Caco-2 (cell line): ENCODE measurements at places on chromosomes 11 and 22. TPM values are rescaled to one million over a fixed set of nuclear protein-coding genes. Genes with fewer than 3 reads are reported as not detected.

DNA sequence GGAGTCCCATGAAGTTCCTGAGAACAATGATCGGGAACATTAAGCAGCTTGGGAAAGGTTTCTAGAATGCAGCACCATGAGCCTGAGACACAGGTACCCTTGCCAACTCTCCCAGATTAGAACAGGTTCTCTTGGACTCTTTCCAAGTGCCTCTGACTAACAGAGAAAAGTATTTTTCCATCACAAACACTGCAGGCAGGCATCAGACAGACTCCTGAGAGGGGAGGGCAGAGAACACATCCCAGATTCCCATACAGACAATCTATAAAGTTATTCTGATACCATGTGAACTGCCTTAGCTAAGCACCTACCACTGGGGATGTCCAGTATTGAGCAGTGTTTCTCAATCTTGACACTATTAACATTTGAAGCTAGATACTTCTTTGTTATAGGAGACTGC lies 27.3 kb downstream of the SERGEF start:
- H3K27ac ChIP-seq = no peak overlapping the region
- no peak overlapping the region for H3K4me3 ChIP-seq
- peaks cover 24% of the 10 kb centered on the region for H3K4me1 ChIP-seq
- H3K36me3 ChIP-seq = no peaks in the 10 kb centered on the region; the same call in 1 of the 2 replicates

DNA sequence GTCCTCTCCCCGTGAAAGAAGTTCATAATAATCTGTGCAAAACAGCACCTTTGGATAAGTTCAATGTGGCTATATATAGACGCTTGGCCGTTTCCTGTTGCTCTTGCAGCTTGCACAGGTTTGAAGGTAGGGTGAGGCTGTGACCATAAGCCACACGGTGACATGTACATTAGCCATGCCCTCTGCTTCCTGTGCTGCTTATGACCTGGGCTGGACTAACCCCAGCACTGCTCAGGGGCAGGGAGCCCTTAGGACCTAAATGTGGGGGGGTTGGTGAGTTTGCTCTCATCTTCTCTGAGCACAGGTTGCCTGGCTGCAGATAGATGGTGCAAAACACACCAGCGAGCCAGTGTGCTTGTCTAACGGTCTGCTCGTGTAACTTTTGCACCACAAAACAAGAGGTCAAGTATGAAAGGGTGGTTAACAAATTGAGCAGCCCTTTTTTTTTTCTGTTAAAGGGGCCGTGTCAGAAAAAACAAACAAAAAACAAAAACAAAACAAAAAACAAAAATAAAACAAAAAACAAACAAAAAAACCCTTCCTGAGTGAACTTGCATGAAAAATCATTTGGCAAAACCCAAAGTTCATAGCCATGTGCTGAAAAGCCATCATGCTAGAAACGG lies 37.3 kb downstream of the FLI1 start:
- H3K4me1 ChIP-seq = peaks cover 19% of the 10 kb centered on the region
- DNase-seq = no peak
- no peaks in the 10 kb centered on the region for H3K36me3 ChIP-seq
- H3K27me3 ChIP-seq = no peaks in the 10 kb centered on the region; the same call in 1 of the 2 replicates
- no peak overlapping the region for H3K27ac ChIP-seq
- no peak overlapping the region for H3K4me3 ChIP-seq

DNA sequence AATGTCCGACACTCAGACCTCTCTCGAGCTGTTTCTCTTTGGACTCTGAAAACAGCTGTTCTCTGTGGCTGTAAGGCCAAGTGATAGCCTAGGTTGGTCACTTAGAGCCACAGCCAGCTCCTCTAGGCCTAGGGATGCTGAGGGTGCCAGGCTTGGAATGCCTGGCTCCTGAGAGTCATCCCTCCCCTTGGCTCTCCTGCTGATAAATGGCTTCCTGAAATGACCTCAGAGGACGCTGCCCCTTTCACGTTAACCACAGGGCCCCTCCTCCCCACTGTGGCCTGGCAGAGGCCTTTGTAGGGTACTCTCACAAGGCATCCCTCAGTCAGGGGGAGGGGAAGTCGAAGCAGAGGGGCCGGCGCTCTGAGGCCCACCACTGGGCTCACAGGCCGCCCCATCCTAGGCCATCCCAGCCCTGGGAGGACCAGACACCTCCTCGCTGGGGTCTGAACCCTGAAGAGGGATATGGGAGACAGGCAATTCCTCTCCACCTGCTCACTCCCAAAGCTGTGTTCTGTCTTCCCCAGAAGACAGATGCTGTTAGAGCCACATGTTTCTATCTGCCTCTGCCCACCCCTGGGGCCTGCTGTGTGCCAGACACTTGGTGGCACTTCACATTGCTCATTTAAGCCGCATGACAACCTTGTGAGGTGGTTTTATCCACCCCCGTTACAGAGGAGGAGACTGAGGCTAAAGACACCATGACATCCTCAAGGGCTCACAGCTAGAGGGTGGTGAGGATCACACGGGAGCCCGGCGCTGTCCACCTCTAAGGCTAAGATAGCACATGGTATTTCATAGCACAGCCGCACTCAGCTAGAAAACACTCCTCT lies 50.9 kb downstream of the ARFGAP3 start:
- DNase-seq = no peak
- H3K27ac ChIP-seq = peak overlapping the region; percentile 42
- no peaks in the 10 kb centered on the region for H3K4me1 ChIP-seq
- no peaks in the 10 kb centered on the region for H3K27me3 ChIP-seq

DNA sequence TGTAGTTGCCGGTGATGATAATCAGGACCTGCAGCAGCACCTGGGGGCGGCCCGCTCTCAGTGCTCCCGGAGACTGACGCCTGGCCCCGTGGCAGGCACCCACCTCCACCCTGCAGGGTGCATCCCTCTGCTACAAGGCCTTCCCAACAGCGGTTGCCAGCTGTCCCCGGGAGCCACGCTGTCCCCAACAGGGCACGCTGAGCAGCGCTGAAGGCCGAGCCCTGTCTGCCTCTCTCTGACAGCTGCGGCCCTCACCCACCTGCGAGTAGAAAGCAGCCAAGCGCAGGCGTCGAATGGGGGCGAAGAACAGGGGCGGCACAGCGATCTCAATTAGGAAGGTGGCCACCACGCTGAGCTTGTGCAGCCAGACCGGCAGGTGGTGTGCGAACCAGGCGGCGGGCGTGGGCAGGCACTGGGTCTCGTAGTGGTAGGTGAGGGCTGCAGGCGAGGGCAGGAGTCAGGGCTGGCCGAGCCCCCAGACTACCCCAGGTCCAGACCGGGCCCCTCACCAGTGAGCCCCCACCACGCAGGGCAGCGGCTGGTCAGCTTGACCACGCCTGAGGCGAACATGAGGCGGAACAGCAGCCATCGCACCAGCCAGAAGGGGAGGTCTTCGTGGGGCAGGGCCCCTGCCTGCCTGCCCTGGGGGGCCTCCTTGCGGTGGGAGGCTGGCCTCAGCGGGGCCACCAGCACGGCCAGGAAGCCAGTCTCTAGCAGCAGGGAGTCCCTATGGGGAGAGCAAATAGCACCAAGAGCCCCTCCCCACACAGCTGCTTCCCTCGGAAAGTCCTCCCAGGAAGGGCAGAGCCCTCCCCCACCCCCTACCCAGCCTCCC lies 1.5 kb downstream of the LMF2 start:
- H3K27me3 ChIP-seq = no peaks in the 10 kb centered on the region
- H3K4me1 ChIP-seq = peaks cover 5% of the 10 kb centered on the region; the same call in 1 of the 2 replicates
- DNase-seq = no peak
- no peaks in the 10 kb centered on the region; the same call in 1 of the 2 replicates for H3K36me3 ChIP-seq
- H3K4me3 ChIP-seq = peak overlapping the region; percentile 91

DNA sequence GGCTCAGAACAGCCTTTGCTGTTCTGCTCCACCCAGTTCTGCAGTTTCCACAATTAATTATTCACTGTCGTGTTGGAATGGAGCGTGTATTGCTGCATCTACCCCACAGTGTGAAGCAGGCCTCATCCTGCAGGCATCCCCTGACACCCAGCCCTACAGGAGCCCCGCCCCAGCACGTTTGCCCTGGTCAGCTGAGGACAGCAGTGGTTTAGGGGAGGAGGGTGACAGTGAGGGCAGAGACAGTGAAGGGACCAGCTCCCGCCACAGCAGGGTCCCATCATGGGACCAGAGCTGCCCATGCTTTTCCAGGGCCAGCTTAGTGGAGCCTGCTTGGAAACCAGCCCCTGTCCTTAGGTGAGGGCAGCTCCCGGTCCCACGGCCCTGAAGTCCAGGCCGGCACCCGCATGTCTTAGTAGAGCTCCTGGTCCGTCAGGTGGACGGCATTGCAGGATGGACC lies 273.0 kb downstream of the TBC1D22A start:
- no peaks in the 10 kb centered on the region for H3K36me3 ChIP-seq
- DNase-seq = no peak
- H3K27ac ChIP-seq = no peak overlapping the region
- no peaks in the 10 kb centered on the region for H3K27me3 ChIP-seq

DNA sequence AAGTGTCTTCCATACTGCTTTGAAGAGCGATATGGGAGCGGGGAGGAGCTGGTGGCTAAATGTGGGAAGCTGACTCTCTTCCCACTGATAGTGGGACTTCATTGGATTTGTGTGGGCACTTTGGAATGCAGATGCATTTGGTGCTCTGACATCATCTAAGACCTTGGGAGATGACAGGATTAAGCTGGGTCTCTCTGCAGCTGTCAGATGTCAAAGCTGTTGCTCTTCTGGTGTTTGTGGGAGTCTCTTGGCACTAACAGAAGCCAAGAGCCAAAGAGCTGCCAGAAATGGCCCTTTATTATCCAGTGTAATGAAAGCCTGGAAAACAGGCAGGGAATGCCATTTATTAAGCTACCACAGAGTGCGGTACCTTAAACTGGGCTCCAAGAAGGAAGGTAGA lies 20.6 kb downstream of the GRAMD1B start:
- H3K27me3 ChIP-seq = no peaks in the 10 kb centered on the region
- no peaks in the 10 kb centered on the region for H3K4me1 ChIP-seq
- H3K4me3 ChIP-seq = no peak overlapping the region
- H3K36me3 ChIP-seq = no peaks in the 10 kb centered on the region
- DNase-seq = no peak

- H3K27ac ChIP-seq = no peak overlapping the region
- peaks cover 5% of the 10 kb centered on the region; the same call in 1 of the 2 replicates for H3K36me3 ChIP-seq
- no peak for DNase-seq
- no peaks in the 10 kb centered on the region for H3K27me3 ChIP-seq
These were observed 3.7 kb downstream of the F2 start for GRCh38 chr11:46722566-46723358.

DNA sequence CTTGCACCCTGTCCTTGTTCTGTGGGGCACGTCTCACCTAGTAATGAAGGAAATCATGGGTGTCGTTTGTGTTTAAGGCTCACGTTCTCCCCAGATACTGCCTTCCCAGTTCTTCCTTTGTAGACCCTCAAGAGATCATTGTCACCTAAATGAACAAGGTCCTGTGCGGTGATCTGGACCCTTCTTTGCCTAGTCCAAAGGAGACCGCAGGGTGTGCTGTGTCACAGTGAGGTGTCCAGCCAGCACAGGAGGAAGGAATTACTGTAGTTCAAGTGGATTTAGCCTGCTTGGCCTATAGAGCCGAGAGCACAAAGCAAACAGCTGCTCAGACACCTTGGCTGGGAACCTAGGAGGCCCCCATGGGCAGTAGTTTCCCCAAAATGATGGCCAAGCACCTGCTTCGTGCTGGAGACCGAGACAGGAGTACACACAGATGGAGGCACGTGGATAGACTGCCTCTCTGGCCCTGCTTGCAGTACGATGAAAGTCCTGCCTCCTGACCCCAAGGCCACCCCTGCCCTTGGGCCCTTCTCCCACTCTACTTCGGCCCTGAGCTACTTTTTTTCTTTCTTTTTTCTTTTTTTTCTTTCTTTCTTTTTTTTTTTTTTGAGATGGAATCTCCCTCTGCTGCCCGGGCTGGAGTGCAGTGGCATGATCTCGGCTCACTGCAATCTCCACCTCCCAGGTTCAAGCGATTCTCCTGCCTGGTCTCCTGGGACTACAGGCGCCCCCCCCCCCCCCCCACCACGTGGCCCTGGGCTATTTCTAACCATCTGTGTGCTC lies 19.4 kb upstream of the PPFIA1 start:
- H3K4me3 ChIP-seq = no peak overlapping the region
- H3K27me3 ChIP-seq = no peaks in the 10 kb centered on the region
- H3K4me1 ChIP-seq = peaks cover 6% of the 10 kb centered on the region
- no peak for DNase-seq

DNA sequence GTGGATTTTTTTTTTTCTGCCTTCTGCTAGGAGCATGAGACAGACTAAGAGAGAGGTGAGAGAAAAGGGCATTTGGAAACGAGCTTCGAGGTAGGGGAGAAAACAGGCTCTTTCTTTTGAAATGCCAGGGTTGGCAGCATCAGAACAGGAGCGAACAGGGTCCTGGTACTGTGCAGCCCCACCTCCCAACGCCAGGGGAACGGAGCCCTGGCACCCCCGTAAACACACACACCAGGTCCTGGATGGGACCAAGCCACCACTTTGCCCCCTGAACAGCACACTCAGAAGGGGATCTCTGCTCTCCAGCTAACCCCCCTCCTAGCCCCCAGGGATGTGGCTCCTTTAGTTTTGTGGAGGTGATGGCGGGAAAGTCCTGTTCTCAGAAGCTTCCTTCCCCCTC lies 127.1 kb downstream of the CTTN start:
- H3K36me3 ChIP-seq = no peaks in the 10 kb centered on the region
- no peak overlapping the region for H3K27ac ChIP-seq
- no peaks in the 10 kb centered on the region for H3K27me3 ChIP-seq
- H3K4me3 ChIP-seq = no peak overlapping the region
- no peaks in the 10 kb centered on the region for H3K4me1 ChIP-seq
- DNase-seq = no peak

GRCh38 chr22:38835888-38836301 lies 7.9 kb downstream of the NPTXR start:
- no peak for DNase-seq
- H3K36me3 ChIP-seq = peaks cover 1% of the 10 kb centered on the region; the same call in 1 of the 2 replicates
- no peak overlapping the region for H3K4me3 ChIP-seq
- no peak overlapping the region for H3K27ac ChIP-seq
- H3K27me3 ChIP-seq = no peaks in the 10 kb centered on the region

- H3K4me3 ChIP-seq = no peak overlapping the region
- H3K4me1 ChIP-seq = peaks cover 7% of the 10 kb centered on the region
- no peaks in the 10 kb centered on the region for H3K36me3 ChIP-seq
- no peaks in the 10 kb centered on the region for H3K27me3 ChIP-seq
These were observed 5.3 kb upstream of the BRSK2 start for GRCh38 chr11:1384199-1384970.

- H3K36me3 ChIP-seq = no peaks in the 10 kb centered on the region
- no peak for DNase-seq
- H3K4me3 ChIP-seq = no peak overlapping the region
- H3K27me3 ChIP-seq = no peaks in the 10 kb centered on the region
These were observed 24.9 kb downstream of the CLTCL1 start for GRCh38 chr22:19266547-19267086.

DNA sequence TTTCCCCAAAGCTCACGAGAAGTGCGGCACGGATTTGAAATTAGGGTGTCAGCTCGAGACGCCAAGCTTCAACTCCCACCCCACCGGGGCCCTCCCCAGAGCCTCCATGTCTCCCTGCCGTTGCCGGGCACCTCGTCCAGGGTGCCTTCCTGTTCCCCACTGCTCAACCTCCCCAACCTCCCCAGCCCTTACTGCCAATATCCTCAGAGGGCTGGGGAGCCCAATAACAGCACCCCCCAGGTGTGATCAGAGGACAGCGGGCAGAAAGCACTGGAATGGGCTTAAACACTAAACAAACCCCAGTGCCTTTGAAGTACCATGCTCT lies 1336.4 kb downstream of the TBC1D22A start:
- no peak for DNase-seq
- no peaks in the 10 kb centered on the region for H3K4me1 ChIP-seq
- no peaks in the 10 kb centered on the region for H3K36me3 ChIP-seq
- H3K27me3 ChIP-seq = no peaks in the 10 kb centered on the region
- H3K4me3 ChIP-seq = no peak overlapping the region
- H3K27ac ChIP-seq = no peak overlapping the region

CDHR5 gene
- 30.2 and 42.0 TPM in 2 replicates for total RNA-seq

PDE2A gene
- total RNA-seq = 1.2 and 1.4 TPM in 2 replicates

C22orf15 gene
- not detected in 2 replicates for total RNA-seq

TCN2 gene
- total RNA-seq = 11.9 and 13.8 TPM in 2 replicates

TMEM86A gene
- total RNA-seq = 0.19 and 0.25 TPM in 2 replicates

TPST2 gene
- 9.5 and 11.5 TPM in 2 replicates for total RNA-seq

SHANK2 gene
- total RNA-seq = 175 and 177 TPM in 2 replicates
